ENCODE measurements at places on chromosomes 7 and 10.

- DNase-seq = no peak
Observed at GRCh38 chr10:601660-601963, 87.9 kb downstream of the DIP2C start.

DNA sequence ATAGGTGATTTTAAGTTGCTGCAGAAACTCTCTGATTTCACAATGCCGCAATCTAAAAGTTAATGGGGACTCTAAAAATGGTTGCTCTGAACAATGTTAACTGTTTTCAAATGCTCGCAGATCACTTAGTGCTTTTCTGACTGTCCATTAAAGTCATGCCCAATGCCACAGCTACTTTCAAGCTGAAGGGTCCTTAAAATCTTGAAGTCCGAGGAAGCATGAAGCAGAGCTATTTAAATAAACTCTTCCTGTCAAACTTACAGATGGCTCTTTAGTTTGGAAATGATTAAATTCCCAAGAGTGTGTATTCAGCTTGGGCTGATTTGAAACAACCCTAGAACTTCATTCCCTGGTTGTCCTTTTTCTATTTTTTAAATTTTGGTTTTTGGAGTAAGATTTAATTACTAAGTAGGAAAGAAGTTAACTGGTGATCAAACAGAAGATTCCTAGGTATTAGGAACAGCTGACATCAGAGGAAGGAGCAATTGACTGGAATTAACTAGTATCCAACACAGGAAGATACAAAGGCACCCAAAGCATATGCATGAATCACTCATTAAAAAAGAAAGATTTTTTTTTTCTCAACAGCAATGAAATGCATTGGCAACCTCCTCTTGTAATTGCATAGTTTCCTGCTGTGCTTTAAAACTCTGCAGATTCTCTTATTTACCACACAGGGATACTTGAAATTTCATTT, 105.1 kb downstream of the NRP1 start:
- DNase-seq = no peak

- no peak for DNase-seq
Observed at GRCh38 chr10:43693602-43694001, 44.9 kb upstream of the ZNF32 start.

- DNase-seq = no peak
Observed at GRCh38 chr7:139297795-139298194, 43.3 kb upstream of the FMC1 start.

DNA sequence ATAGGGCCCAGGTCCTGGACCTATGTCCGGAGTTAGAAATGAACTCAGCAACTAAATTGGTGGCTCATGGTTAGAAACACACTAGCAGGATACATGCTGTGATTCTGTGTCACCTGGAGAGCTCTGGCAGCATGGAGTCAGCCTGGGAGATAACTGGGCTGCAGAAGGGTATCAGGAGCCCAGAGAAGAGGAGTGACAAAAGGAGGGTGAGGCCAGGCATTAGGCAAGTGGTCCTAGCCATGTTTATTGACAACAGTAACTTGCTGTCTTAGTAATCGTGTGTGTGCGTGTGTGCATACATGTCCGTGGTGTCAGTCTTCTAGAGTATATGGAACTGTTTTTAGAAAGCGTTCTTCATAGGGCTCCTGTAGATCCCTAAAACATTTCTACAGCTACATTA, 157.5 kb upstream of the PHYHIPL start:
- DNase-seq = no peak

DNA sequence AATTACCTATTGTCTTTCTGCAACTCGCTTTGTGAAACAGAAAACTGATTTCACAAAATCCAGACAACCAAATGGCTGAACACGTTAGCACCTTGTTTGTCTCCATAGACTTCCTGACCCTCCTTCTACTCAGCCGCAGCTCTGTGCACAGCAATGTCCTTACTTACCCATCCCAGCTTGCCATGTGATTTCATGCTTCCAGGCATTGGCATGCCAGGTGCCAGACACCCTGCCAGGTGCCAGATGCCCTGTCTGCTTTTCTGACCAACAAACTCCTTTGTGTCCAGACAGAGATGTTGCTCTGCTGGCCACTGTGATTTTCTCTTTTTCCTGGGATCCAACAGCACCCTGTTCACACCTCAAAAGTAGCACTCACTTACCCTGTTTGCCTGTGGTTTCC, 16.1 kb upstream of the FAM170B start:
- DNase-seq = no peak

DNA sequence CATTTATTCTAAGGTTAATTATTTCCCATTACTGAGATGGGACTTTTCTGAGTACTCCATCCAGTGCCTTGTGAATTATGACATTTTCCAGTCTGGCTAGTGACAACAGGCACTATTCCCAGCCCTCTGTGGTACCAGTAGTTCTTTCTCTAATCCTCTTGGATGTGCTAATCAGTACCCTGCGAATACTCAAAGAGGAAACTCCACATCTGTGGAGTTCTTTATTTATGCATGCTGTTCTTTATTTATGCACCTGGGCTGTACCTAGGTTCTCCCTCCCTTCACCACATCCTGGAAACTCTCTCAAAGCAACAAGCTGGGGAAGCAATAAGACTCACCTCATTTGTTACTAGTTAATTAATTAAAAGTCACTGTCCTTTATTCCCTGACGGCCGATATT, 83.5 kb downstream of the TSPAN12 start:
- DNase-seq = no peak

DNA sequence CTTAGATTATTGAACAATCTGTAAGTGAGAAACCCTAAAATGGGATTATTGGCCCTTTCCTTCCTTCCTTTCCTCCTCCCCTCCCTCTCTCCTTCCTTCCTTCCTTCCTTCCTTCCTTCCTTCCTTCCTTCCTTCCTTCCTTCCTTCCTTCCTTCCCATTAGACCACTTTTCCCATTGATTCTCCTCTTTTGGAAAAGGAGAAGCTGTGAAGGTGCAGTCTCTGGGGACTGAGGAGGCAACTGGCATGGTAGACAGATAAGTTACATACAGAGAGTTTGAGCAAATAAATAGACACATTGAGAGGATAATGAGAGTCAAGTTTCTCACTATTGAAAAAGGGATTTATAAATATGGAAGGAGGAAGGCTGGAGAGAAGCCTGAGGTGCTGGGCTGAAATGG, 45.0 kb upstream of the CCDC7 start:
- DNase-seq = no peak

DNA sequence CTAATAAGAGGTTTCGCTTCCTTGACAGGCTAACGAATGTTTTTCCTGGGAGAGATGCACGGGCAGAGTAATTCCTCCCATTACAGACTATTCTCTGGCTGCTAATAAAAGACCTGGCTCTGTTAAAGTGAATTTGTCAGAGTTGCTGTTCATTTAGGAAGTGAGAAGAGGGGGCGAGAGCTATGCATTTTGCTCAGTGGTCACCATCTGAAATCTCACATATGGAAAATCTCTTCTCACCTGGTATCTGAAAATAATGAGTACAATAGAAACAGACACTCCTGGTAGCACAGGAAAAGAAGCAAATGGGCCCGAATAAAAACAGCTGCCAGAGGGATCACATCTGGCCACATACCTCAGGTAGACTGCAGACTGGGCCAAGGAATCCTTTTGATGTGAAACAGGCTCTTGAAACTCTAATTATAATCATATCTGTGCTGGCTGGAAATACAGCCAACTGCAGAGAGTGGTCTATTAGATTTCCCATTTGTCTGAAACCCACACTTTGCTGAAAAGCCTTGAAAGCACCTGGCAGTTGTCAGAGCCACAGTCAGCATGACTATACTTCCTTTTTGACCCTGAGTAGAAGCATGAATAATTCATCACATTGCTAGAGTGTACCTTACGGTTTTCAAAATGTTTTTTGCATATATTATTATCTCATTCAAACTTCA, 33.6 kb downstream of the AOAH start:
- DNase-seq = peak; percentile 25

GRCh38 chr10:89665302-89665701, 20.3 kb upstream of the PANK1 start:
- no peak for DNase-seq

GRCh38 chr10:91042069-91042468, 121.2 kb upstream of the ANKRD1 start:
- no peak for DNase-seq

DNA sequence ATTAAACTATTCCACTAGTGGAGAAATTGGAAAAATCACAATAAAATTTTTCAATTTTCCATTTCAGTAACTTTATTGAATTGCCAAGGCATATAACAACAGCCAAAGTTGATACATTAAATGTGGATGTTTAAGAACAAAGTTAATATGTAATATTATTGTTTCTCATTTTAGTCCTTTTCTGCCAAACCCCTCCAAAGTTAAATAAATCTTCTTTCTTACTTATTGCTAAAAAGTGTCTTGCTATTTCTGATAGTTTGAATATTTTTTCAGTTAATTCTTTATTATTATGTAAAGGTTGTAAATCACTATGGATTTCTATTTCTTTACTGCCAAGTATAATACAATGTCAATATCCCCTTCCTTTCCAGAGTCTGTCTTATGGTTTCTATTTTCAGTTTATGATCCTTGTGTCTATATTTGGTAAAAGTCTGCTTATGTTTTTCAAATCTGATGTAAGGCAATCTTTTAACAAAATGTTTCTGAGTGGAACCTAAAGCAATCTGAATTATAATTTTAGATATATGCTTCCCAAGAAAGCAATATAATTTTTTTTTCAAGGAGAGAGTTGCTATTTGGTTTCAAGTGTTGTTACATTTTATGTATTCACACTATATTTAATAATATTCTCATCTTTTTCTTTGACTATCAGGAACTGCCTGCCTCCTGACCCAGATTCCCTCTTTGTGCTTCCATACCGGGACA, 80.3 kb upstream of the RHOBTB1 start:
- DNase-seq = no peak

- DNase-seq = no peak
Observed at GRCh38 chr10:80448209-80448942, 5.7 kb upstream of the TSPAN14 start.

- DNase-seq = peak; percentile 77
Observed at GRCh38 chr10:104337985-104338735, at the start of gene ITPRIP. TSS of gene ITPRIP (minus strand) at chr10:104338465. CDS start at chr10:104316051, 22,414 bp downstream.

DNA sequence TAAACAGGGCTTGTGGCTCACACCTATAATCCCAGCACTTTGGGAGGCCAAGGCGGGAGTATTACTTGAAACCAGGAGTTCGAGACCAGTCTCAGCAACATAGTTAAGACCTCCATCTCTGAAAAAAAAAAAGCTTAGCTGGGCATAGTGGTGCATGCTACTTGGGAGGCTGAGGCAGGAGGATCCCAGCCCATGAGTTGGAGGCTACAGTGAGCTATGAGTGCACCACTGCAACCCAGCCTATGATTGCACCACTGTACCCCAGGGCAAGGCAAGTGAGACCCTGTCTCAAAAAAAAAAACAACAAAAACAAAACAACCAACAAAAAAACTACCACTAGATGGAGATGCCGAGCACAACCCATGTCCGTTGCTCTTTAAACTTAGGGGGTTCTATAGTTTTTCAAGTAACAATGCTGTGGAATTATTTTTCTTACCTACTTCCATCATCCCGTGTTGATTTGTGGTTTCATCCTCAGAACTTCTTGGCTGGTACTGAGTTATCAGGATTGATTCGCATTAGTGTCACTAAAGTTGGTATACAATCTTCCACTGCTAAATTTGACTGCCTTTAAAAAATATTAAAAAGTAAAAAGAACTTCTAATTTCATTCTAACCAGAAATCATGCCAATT, 12.2 kb upstream of the REPIN1 start:
- DNase-seq = peak; percentile 53

DNA sequence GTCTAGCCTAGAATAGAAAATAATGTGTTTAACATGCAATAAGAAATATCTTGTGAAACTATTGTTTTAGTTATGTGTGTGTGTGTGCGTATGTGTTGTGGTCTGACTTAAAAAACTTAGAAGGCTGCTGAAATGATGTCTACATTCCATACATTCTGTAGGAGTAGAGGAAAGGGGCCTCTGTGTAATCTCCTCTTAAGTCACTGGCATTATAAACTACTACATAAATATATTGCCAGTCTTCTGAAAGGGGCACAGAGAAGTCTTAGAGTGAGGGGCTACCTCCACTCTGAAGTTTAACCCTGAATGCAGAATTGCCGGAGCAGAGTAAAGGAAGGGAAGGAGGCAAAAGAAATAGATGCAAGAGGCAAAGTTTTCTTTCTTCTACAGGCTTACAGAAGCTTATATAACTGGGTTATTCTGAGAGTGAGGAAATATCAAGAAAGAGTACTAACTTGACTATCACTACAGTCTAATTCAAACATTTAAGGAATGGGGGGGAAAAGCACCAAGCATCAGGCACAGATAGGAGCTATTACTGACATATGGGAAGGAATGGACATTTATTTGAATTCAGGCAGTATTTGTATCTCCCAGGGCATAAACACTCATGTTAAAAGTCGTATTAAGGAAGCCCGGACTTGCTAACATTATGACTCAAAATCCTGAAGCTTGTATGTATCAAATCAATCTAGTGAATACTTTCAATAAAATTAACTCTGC, 75.7 kb downstream of the DNAJC1 start:
- no peak for DNase-seq

DNA sequence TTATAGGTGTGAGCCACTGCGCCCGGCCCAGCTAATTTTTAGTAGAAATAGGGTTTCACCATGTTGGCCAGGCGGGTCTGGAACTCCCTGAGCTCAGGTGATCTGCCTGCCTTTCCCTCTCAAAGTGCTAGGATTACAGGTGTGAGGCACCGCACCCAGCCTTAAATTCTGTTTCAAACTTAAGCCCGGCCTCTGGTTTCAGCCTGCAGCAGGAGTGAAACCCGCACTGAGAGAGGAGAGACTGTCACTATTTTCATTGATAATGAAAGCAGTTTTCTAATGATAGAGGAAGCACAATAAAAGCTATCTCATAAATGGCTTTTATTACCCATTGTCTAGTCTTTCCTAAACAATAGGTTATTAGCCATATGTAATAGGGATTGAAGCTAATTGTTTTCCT, 415.5 kb downstream of the GALNT17 start:
- no peak for DNase-seq

- no peak for DNase-seq
Observed at GRCh38 chr7:15084368-15084767, 181.8 kb upstream of the DGKB start.

DNA sequence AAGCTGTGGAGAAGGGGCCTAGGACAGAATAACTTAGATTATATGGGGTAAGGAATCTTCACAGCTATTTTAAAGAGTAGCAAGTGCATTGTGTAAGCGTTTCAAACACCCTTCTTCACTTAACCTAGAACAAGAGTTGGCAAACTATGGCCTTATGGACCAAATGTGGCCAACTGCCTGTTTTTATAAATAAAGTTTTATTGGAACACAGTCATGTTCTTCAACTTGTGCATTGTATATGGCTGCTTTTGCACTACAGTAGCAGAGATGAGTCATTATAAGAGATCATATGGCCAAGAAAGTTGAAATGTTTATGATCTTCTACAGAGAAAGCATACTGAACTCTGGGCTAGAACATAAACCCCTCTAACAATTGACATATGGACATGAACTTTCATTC, 187.8 kb downstream of the ETV1 start:
- DNase-seq = no peak

DNA sequence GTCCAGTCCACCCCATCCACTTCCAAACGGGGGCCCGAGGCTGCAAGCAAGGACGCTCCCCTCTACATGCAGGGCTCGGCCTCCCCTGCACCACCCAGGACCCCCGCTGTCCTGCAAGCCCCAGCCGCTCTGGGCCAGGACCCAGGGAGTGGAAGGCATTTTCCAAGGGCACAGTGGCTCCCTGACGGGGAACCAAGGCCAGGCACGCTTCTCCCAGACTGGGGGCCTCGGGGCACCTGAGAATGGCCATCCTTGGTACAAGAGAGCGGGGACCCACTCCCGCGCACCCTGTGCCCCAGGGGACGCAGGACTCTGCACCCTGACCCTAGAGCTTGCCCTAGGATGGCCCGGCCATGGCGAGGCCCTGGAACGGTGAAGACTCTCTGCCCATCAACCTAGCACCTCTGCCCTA, 545 bp upstream of the AKR1E2 start:
- no peak for DNase-seq

- DNase-seq = no peak
Observed at GRCh38 chr7:55063633-55064032, 44.8 kb downstream of the EGFR start.
